Mesothelial cell of epicardium (in vitro differentiated cells): ENCODE measurements at places on chromosomes 11 and 22. TPM values are rescaled to one million over a fixed set of nuclear protein-coding genes. Genes with fewer than 3 reads are reported as not detected.

- H3K4me3 ChIP-seq: no peak overlapping the region
- H3K27ac ChIP-seq: no peak overlapping the region
- peaks cover 49% of the 10 kb centered on the region for H3K4me1 ChIP-seq
- DNase-seq: no peak
These were observed 34.1 kb downstream of the LMO1 start for GRCh38 chr11:8229299-8230177.

DNA sequence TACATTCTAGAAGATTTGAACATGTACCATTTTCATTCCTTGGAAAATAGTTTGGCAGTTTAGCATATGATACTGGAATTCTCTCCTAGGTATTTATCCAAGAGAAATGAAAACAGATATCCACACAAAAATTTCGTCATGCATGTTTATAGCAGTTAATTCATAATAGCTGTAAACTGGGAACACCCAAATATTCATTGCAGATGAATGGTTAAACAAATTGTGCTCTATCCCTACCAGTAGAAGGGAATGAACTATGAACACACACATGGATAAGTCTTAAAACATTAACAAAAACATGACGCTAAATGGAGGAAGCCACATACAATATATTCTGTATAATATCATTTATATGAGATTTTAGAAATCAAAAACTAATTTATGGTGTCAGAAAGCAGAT is 61.5 kb downstream of the PDE3B start:
- H3K4me3 ChIP-seq: no peak overlapping the region
- no peak overlapping the region for H3K27ac ChIP-seq
- H3K4me1 ChIP-seq: no peaks in the 10 kb centered on the region
- no peaks in the 10 kb centered on the region for H3K27me3 ChIP-seq
- H3K36me3 ChIP-seq: peaks cover 14% of the 10 kb centered on the region
- DNase-seq: no peak

- H3K27ac ChIP-seq: no peak overlapping the region
- no peak for DNase-seq
- no peak overlapping the region for H3K4me3 ChIP-seq
These were observed 44.1 kb upstream of the NFRKB start for GRCh38 chr11:129939510-129939909.

The CDHR5 gene
- 0.27 to 0.58 TPM (median 0.34 TPM) in 3 replicates for total RNA-seq

- H3K27me3 ChIP-seq: no peaks in the 10 kb centered on the region
- H3K27ac ChIP-seq: peak overlapping the region; percentile 25
- DNase-seq: no peak
- H3K4me1 ChIP-seq: peaks cover 3% of the 10 kb centered on the region
These were observed 15.6 kb upstream of the DENND5A start for GRCh38 chr11:9280655-9281301.

DNA sequence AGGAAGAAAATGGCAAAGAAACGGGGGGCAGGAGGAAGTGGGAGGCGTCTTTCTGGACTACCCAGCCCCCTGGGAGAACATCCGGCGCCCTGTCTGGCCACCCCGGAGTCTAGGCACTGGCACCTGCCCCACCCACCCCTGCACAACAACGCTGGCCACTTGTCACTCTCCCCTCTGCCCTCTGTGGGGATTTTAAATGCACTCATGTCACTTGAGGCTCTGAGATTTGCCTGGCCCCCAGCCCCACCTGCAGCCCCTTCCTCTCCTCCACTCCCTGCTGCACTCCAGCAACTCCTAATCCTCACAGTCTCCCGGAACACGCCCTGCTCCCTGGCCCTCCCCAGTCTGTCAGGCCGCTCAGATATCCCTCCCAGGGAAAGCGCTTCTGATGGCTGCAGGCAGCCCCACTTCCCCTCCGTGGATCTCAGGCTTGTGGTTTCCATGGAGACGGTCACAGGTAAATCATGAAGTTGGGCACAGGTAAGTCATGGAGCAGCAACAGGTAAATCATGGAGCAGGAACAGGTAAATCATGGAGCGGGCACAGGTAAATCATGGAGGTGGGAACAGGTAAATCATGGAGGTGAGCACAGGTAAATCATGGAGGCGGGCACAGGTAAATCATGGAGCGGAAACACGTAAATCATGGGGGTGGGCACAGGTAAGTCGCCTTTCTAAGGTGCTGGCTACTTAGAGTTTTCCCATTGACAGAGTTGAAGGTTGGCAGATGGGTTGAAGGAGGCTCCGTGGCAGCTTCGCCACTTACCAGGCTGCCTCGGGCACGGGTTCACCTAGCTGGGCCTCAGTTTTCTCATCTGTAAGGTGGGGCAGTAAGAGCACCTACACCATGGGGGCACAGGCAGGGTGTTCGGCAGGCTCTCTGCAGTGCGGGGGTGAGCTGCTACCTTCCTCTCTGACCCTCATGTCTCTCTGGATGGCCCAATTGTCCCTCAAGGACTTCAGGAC is 79.0 kb upstream of the SHISAL1 start:
- no peak overlapping the region for H3K27ac ChIP-seq
- no peaks in the 10 kb centered on the region for H3K36me3 ChIP-seq
- DNase-seq: peak; percentile 11
- H3K27me3 ChIP-seq: peaks cover 22% of the 10 kb centered on the region
- H3K4me3 ChIP-seq: no peak overlapping the region

The PIWIL4 gene
- 4.1 to 5.0 TPM (median 4.9 TPM) in 3 replicates for total RNA-seq

The OR5T1 gene
- not detected in 3 replicates for total RNA-seq

The SERHL2 gene
- 2.5 to 3.0 TPM (median 2.6 TPM) in 3 replicates for total RNA-seq

DNA sequence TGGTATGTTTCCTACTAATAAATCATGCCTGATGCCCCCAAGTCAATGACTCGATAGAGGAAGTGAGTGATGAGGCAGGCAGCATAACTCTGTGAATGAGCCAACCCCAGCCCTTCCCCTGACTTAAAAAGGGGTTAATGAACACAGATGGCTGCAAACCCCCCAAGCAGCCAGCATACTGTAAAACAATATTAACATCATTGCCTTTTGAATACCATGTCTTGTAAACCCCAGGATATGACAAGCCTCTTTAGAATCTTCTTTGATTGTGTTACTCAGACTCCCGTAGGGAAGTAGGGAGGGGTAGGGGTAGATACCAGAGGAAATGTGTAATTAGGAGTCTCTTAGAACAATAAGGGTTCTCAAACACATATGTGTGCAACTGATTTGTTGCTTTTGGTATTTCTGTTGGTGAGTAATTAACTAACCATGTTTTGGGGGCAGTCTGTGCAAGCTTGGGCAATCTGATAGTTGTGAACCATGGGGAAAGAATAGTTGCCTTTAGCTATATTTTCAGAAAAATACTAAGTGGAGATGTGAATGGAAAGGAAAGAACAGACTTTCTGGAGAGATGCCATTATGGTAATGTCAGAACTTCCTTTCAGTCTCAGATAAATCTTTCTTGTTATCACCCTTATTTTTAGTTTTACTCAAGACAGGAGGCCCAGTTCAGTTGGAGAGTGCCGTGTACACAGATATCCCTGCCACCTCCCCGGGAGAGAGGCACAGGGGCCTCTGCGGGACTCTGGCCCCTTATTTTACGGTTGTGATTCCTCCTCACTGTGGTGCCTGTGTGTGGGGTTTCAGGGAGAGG is 701.8 kb downstream of the NTM start:
- no peaks in the 10 kb centered on the region for H3K27me3 ChIP-seq
- H3K4me1 ChIP-seq: peaks cover 24% of the 10 kb centered on the region
- H3K36me3 ChIP-seq: no peaks in the 10 kb centered on the region
- peak overlapping the region; percentile 9 for H3K27ac ChIP-seq
- DNase-seq: no peak

The VWCE gene
- total RNA-seq: 6.2 to 8.7 TPM (median 8.2 TPM) in 3 replicates

- H3K36me3 ChIP-seq: peaks cover 4% of the 10 kb centered on the region
- no peaks in the 10 kb centered on the region for H3K27me3 ChIP-seq
- no peak for DNase-seq
- no peak overlapping the region for H3K4me3 ChIP-seq
- no peak overlapping the region for H3K27ac ChIP-seq
These were observed 37.2 kb downstream of the POU2AF3 start for GRCh38 chr11:111335549-111335948.

The RASD2 gene
- total RNA-seq: 0.14 to 0.20 TPM in 2 of 3 replicates, not detected in the other

- H3K4me1 ChIP-seq: peaks cover 28% of the 10 kb centered on the region
- H3K36me3 ChIP-seq: no peaks in the 10 kb centered on the region
- no peak overlapping the region for H3K27ac ChIP-seq
- peaks cover 32% of the 10 kb centered on the region for H3K27me3 ChIP-seq
- no peak overlapping the region for H3K4me3 ChIP-seq
These were observed 194.7 kb downstream of the KIRREL3 start for GRCh38 chr11:126805870-126806269.

DNA sequence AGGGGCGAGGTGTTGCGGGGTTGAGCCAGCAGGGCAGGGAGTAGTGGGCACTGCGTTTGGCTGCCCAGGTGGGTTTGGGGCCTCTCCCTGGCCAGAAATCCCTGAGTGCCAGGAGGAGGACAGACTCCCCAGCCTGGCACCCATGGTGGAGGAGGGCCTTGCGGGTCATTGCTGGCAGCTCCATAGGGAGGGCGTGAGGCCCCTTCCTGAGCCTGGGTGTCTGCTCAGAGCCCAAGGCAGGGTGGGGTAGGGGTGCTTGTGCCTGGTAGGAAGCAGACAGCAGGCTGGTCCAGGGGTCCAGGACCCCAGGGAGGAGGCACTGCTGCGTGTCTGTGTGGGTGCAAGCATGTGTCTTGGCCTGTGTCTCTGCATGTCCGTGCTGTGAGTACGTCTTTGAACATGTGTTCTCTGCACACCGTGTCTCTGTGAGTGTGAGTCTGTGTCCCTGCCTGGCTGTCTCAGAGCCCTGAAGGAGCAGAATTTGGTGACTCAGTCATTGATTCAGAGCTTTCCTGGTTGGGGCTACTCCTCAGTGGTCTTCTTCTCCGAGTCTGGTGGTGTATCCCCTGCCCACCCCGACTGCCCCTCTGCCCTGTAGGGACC is 3.9 kb downstream of the TSPAN4 start:
- no peak for DNase-seq
- no peaks in the 10 kb centered on the region for H3K36me3 ChIP-seq
- H3K27me3 ChIP-seq: no peaks in the 10 kb centered on the region
- peak overlapping the region; percentile 30 for H3K27ac ChIP-seq
- H3K4me1 ChIP-seq: peaks cover 40% of the 10 kb centered on the region
- no peak overlapping the region for H3K4me3 ChIP-seq

The C11orf87 gene
- total RNA-seq: 0.80 to 0.88 TPM (median 0.86 TPM) in 3 replicates

The COA4 gene
- total RNA-seq: 61.3 to 64.0 TPM (median 63.1 TPM) in 3 replicates

The NXPE1 gene
- not detected in 3 replicates for total RNA-seq

DNA sequence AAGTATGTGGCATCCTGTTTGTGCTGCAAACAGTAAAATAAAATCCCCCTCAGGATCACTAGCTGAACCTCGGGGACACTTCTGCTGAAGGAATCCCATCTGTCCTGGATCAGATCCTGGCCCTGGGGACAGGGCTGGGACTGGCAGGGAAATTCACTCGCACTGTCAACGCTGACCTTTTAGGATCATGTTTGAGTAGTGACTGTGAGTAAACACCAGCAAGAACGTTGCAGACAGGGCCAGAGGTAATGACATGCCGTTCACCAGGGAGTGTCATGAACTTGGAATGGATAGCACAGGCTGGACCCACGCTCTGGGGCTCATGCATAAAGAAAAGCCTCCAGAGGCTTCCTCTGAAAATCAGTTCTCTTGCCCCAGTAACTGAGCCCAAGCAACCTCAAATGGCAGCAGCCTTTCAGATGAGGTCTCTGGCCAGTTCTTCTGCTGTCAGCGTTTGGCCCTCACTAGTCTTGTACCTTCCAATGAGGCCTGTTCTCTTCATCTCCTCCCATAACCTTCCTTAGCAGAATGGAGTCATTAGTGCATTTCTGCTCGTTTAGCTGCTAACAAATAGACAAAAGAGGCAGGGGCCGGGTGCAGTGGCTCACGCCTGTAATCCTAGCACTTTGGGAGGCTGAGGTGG is 51.0 kb upstream of the BARX2 start:
- no peak for DNase-seq
- H3K27ac ChIP-seq: no peak overlapping the region
- H3K4me1 ChIP-seq: peaks cover 19% of the 10 kb centered on the region
- H3K4me3 ChIP-seq: no peak overlapping the region
- no peaks in the 10 kb centered on the region for H3K36me3 ChIP-seq

- no peak for DNase-seq
- H3K4me1 ChIP-seq: no peaks in the 10 kb centered on the region
- no peaks in the 10 kb centered on the region for H3K27me3 ChIP-seq
- peak overlapping the region; percentile 54 for H3K27ac ChIP-seq
- peaks cover 49% of the 10 kb centered on the region for H3K36me3 ChIP-seq
These were observed 120.1 kb downstream of the SWAP70 start for GRCh38 chr11:9783986-9784385.

The MOGAT2 gene
- not detected in 3 replicates for total RNA-seq
